ENCODE measurements at places on chromosomes 7 and 10.

DNA sequence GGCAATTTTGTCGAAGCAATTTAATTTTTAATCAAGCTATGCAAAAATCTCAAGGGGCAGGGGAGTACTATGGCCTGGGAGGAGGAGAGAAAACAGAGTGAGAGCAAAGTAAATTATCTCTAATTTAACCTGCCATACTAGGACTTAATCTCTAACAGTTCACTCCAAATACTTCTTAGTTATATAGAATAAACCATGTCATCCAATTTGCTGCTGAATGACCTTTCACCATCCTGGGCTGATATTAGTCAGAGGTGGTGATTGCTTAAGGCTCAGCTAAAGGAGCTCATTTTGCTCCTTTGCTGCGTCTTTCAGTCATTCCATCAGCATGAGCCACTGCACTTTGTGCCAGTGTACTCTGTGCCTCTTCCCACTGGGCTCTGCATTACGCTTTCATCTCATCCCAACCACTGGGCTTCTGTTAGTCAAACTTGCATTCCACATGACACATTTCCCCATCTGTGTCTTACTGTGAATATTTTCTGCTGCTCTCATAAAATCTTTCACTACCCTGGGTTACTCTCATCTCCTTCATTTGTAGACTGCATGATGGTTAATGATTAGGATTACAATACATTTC lies 84.3 kb downstream of the CD36 start:
- peak; percentile 91 for DNase-seq

- DNase-seq, result peak; percentile 55
These were observed 42.3 kb downstream of the NOC3L start for GRCh38 chr10:94320285-94320914.

GRCh38 chr10:52566471-52567246 lies 205.9 kb downstream of the MBL2 start:
- DNase-seq, result no peak

- no peak for DNase-seq
These were observed 1.7 kb upstream of the STN1 start for GRCh38 chr10:103919648-103920025.

- DNase-seq, result peak; percentile 88
These were observed 73.0 kb downstream of the MICU1 start for GRCh38 chr10:72552857-72553256.

DNA sequence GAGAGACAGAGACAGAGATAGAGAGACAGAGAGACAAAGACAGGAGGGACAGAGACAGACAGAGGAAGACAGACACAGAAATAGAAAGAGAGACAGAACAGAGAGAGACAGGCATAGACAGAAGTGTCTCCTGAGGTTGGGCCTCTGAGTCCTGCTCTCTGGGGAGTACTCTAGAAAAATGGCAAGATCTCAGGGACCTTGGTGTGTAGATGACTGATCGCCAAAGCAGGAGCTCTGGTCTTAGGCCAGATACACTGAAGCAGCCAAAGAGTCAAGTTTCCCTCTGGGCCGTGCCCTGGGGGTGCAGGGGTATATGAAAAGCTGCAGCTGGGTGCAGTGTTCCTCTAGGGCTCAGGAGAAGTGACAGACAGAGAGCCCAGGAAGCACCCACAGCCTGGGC lies 176.6 kb upstream of the TNS3 start:
- DNase-seq, result no peak
